Stimulated activated CD4-positive, alpha-beta T cell treated with anti-CD3 and anti-CD28 coated beads, TNF-alpha, amount 100 ng/mL, for 4 hours (primary cell): ENCODE measurements at places on chromosomes 11 and 22.

- no peak for DNase-seq
Observed at GRCh38 chr22:42714768-42715390, 5.8 kb downstream of the A4GALT start.

DNA sequence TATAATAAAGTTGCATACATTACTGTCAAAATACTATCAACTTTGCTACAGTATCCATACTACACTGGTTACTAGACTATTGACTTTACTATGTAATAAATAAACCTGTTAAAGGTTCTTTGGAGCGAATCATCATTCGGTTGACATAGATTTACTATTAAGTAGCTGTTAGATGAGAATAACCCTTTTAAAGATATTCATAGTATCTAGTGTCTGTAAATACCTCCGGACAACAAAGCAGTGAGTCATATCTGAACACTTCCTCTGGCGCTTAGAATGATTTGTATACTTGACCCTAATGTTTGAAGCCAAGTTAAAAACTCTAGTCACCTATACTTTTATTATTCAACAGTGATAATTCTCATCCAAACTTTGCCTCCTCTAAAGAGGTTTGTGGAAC is 84.7 kb downstream of the MSANTD4 start:
- DNase-seq, result no peak

DNA sequence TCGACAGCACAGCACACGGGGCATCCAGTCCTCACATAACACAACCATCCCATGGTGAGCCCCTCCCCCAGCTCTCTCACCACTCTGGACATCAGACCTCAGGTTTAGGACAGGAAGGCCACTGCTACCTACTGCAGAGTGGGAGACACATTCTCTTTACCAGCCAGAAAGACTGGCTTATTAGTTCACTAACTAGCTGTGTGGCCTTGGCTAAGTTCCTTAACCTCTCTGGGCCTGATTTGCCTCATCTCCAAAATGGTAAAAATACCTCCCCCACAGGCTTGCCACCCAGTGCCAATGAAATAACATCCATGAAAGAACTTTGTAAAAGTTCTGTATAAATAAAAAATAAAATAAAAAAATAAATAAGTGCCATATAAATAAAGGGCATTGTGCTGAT is 32.1 kb downstream of the USH1C start:
- no peak for DNase-seq

DNA sequence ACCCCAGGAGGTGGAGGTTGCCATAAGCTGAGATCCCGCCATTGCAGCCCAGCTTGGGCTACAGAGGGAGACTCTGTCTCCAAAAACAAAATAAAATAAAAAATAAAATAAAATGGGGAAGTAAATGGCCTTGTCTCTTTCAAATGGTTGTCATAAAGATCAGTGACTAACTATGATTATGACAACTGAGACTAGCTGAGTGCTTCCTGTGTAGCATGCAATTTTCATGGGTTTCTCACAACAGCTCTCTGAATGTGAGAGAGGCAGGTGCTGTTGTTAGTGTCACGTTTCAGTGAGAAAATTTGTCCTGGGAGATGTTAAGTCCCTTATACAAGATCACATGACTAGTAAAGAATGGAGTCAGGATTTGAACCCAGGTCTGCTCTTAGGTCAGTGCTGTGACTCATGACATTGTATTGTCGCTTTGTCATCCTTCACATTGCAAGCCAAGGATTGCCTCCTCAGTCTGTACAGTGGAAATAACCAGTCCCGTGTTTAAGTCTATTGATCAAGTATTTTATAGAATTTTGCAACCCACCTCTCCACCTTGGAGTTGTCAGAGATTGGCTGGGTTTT is 163.3 kb upstream of the CCDC90B start:
- no peak for DNase-seq

GRCh38 chr11:70405679-70406395 is 7.5 kb downstream of the CTTN start:
- no peak for DNase-seq

- DNase-seq, result no peak
Observed at GRCh38 chr11:47222696-47223095, 7.9 kb downstream of the DDB2 start.
